ENCODE measurements at places on chromosomes 16 and 17.
A peak's percentile ranks its signal among the peaks of the same experiment; 100 is the strongest.

GRCh38 chr16:54505549-54506213 is 219.1 kb upstream of the IRX3 start:
- no peak for DNase-seq

- peak; percentile 24 for DNase-seq
These were observed 81.6 kb downstream of the MYH11 start for GRCh38 chr16:15775209-15775608.

DNA sequence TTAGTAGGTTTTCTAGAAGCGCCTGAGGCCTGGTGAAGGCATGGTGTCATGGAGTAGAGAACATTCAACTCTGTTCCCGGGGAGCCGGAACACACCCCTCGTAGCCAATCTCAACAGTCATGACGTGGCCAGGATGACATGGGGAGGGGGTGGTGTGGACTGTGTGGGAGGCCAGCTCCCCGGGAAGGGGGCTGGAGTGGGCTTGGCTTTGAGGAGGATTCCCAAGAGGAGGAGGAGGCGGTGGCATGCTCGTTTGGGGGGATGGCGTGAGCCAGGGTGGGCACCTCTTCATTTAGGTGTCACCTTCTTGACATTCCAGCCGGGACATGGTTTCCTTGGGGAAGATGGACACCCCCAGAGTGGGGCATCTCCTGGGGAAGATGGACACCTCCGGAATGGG is 257.5 kb downstream of the SEC14L1 start:
- DNase-seq = no peak

- peak; percentile 76 for DNase-seq
These were observed 3.9 kb upstream of the C17orf99 start for GRCh38 chr17:78142119-78142861.

GRCh38 chr16:31501226-31501965 is 6.8 kb downstream of the RUSF1 start:
- no peak for DNase-seq

DNA sequence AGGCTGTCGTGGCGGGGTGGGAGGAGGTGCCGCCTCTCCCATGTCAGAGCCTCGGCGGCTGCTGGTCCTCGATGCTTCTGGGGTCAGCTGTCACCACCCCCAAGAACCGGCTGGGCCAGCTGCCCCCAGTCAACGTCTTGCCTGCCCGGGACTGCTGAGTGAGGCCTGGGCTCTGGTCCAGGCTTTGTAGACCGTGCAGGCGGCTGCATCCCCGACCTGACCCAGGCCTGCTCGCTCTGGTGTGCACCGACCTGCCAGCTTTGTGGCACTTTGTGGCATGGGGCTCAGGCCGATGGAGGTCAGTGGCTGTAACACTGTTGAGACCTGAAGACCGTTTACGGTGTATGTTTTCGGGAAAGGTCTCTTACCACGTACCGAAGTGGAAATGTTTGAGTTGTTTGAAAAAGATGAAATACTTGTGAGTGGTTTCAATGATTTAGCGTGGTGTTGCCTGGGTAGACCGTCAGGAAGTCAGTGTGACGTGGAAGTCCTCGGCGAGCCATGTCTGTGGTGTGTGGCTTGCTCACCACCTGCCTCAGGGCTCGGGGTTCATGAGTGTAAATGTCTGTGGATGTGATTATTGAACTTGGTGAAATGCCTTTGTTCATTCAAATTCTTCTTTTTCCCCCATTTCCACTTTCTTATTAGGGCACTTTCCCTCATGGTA is 53.2 kb upstream of the ZNF750 start:
- no peak for DNase-seq

- no peak for DNase-seq
These were observed 12.0 kb upstream of the DNAH17 start for GRCh38 chr17:78589031-78589675.

- DNase-seq = no peak
These were observed 187.6 kb downstream of the FTO start for GRCh38 chr16:53891409-53892139.

DNA sequence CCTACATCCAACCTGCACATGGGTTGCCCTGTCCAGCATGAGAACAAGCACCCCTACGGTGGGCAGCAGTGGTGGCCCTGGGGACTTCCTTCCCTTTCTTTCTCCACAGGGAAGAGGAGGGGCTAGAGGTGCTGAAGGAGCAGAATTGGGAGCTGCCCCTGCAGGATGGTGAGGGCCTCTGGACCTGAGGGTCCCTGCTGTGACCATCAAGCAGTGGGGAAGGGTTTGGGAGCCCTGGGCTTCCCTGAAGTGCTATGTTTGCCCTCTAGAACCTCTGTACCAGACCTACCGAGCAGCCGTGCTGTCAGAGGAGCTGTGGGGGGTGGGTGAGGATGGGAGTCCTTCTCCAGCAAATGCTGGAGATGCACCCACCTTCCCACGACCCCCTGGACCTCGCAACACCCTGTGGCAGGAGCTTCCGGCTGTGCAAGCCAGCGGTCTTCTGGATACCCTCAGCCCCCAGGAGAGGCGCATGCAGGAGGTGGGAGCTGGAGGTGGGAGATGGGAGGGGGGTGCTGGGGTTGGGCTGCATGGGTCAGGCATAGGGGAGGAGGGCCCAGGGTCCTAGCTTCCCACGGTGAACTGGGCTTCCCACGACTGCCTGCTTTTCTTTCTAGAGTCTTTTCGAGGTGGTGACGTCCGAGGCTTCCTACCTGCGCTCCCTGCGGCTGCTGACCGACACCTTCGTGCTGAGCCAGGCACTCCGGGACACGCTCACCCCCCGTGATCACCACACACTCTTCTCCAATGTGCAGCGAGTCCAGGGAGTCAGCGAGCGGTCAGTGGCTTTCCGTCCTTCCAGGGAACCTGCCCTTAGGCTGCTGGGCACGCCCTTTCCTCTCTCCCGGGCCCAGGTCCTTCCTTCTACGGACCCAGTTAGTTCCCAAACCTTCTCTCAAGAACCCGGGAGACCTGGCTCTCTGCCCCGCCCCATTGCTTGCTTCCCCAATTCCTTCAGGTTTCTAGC is 5.0 kb downstream of the ARHGEF15 start:
- no peak for DNase-seq

GRCh38 chr17:21177854-21178600 is 35.9 kb downstream of the TMEM11 start:
- DNase-seq = no peak

DNA sequence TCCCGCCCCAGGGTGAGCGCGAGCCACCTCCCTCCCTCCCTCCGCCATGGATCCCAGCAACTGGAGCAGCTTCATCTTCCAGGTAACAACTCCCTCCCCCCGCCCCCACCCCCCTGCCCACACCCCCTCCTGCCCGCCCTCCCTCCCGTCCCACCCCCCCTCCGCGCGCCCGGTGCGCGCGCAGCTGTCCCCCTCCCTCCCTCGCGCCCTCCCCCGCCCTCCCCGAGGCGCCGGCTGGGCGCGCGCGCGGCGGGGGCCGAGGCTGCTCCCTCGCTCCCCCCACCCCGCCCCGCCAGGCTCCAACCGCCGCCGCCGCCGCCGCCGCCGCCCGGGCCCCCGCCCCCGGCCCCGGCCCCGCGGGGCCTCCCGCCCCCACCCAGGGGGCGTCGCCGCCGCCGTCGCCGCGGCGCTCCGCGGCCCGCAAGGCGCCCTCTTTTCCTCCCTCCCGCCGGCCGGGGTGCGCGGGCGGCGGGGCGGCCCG is at the start of gene MAZ:
Gene MAZ (plus strand): TSS at position 431 of the 481 bp plus-strand sequence. CDS start 173 bp downstream, outside the sequence.
- no peak for DNase-seq

- no peak for DNase-seq
These were observed 8.5 kb upstream of the CREBBP start for GRCh38 chr16:3889059-3889458.

DNA sequence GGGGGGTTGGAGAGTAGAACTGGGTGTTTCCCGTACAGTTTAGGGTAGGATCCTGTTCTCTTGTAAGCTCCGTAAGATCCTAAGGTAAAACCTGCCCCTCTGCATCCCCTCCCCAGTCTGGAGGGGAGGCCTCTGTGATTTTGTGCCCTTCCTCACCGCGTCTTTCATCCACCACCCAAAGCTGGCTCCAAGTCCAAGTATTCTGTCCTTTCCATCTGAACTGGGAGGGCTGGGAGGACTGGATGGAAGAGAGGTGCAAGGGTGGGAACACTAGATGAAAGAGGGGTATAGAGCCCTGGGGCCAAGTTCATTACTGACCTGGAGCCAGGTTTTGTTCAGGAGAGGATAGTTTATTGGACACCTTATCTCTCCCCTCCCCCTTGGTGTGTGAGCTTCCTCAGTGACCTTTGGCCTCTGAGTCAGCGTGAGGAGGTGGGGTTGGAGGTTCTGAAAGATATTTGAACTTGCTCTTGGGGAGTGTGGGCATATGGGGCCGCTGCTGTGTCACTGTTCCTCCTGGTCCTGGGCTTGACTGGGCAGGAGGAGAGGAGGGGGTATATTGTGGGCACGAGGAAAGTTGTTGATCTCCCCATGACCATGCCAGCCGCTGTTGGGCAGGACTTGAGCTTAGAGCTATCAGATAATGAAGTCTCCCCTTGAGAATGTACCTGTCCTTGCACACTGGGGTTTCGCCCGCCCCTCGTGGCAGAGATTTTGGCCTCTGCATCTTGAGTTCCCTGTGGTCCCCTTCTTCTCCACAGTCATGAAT is 1.6 kb downstream of the LASP1 start:
- DNase-seq = peak; percentile 90

- no peak for DNase-seq
These were observed 32.7 kb upstream of the AXIN2 start for GRCh38 chr17:65593855-65594845.

DNA sequence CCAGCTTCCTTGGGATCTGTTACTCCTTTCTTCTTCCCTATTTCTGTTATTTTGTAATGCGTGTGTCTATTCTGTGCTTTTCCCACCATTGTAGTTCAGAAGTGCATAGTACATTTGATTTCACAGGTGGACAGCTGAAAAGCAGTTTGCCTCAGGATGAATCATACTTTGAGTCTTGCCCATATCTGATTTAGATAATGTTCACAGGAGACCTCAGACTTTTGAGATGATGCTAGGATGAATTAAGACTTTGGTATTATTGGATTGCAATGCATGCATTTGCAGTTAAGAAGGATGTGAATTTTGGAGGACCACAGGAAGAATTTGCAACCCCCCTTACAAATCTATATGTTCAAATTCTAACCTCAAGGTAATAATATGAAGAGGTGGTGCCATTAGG is 769.6 kb downstream of the CDH11 start:
- DNase-seq = no peak

GRCh38 chr17:44053125-44053872 is 13.2 kb downstream of the LSM12 start:
- no peak for DNase-seq
